Fibroblast of skin of right biceps (primary cell): ENCODE measurements at places on chromosomes 12 and 14.
A peak's percentile ranks its signal among the peaks of the same experiment; 100 is the strongest.

- DNase-seq, result peak; percentile 35
These were observed 38.7 kb downstream of the SH2B3 start for GRCh38 chr12:111444314-111444924.

DNA sequence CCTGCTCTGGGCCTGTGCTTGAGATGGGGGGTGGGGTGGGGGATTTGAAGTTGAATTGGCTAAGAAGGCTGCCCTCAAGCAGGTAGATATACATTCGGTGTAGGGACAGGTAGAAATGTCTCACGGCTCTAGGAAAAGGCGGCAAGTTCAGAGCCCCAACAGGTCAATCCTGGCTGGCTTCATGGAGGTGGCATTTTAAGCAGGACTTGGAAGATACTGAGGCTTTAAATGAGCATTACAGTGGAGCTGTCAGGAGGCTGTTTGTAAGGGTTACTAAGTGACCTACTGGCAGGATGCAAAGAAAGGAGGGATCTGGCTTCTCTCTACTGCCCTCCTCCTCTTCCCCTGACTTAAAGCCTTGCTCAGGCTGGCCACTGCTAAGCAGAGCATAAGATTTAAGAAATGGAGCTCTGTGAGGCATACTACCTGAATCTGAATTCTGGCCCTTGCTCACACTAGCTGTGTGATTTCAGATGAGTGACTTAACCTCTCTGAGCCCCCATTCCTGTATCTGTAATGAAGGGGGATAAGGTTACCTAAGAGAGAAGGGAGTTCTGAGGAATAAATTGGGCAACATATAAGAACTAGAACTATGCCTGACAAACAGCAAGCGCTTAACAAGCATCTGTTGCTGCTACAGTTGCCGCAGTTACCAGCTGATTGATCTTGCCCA lies 61.6 kb downstream of the SLC24A4 start:
- DNase-seq, result no peak

GRCh38 chr12:6950401-6950801 lies 755 bp upstream of the PTPN6 start:
- no peak for DNase-seq

DNA sequence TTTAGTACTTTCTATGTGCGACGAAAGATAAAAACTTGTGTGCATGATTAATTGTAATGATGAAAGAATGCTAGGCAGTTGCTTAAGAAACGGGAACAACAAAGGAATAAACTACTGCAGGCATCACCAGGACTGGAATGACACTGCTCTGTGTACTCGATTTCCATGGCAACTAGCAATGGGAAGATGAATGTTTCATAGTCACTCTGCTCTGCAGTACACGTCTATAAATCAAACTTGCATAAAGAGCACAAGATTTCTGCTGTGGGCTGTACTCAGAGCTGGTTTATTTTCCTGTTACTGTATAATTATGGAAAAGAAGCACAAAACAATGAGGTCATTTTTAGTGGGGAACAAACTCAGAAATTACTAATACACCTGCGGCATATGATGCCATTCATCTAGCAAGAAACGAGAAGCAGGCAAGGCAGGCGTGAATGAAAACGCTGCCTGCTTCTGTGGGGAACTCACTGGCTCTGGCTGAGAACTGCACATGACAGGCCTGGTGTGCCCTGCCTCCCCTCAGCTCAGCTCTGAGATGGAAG lies 41.8 kb downstream of the EFCAB11 start:
- DNase-seq, result peak; percentile 99

GRCh38 chr12:13210236-13211190 lies 14.0 kb downstream of the EMP1 start:
- no peak for DNase-seq

- DNase-seq, result no peak
These were observed 24.6 kb downstream of the RPS6KA5 start for GRCh38 chr14:91035855-91036254.

GRCh38 chr12:117344716-117345115 lies 16.7 kb downstream of the NOS1 start:
- no peak for DNase-seq

DNA sequence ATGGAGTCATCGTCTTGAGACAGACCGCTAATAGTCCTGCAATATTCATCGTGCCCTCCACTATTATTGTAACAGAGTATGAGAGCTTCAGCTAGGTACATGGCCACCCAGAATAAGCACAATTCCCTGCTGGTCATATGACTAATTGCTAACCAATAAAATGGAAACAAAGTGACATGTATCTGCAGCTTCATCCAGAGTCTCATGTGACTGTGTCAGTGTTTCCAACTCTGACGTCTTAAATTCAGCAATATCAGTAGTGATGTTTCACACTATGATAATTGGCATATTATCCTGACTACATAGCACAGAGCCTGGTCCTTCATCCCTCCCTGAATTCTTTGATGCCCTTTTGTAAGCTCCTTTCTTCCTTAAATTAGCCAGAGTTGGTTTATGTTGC lies 167.4 kb downstream of the RPS29 start:
- no peak for DNase-seq

- peak; percentile 17 for DNase-seq
These were observed 5.9 kb upstream of the ORAI1 start for GRCh38 chr12:121620333-121620891.

GRCh38 chr12:88985631-88986030 lies 366.7 kb downstream of the DUSP6 start:
- peak; percentile 35 for DNase-seq

- no peak for DNase-seq
These were observed 751.1 kb downstream of the TMEM121 start for GRCh38 chr14:106277503-106277902.

- no peak for DNase-seq
These were observed 137.2 kb downstream of the ARMH4 start for GRCh38 chr14:58014778-58015177.

- DNase-seq, result peak; percentile 5
These were observed 15.7 kb downstream of the CLEC4C start for GRCh38 chr12:7731486-7731885.

- DNase-seq, result peak; percentile 12
These were observed 190.8 kb downstream of the ADAMTS20 start for GRCh38 chr12:43361031-43361710.

DNA sequence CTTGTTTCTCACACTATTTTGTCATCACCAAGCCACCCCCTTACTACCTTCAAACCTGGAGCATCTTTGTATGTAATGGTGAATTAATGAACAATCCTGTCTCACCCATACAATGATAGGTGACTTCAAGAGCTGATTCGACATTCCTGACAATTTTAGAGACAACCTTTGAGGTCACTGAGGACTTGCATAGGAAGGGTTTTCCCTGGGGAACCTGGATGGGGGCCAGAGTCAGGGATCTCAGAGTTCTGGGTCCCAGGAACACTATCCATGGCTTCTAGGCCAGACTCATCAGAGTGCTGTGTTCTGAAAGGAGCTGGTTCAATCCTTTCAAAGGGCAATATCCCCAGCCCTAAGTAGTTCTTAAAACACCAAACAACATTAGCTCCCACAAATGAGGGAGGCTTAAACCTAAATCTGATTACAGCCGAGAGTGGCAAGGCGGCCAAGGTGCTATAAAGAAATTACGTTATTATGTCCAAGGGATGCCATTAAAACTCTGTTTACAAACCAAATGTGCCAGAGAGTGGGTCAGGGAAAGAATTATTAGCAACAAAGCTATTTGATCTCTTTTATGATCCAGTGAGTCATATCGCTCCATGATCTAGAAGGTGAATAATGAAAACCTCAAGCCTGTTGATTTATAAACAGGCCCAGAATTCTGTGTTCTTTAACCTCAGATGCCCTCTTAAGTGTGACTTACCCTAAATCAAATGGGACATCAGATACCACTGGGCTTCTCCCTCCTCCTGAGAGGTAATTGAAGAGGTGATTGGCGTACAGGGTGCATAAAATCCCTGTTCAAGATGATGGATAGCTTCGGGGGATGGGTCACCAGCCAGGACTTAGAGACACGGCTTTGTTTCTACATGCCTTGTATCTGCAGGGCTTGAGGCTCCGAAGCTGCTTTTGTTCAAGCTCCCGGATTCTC lies 230.2 kb upstream of the TBX3 start:
- peak; percentile 63 for DNase-seq

DNA sequence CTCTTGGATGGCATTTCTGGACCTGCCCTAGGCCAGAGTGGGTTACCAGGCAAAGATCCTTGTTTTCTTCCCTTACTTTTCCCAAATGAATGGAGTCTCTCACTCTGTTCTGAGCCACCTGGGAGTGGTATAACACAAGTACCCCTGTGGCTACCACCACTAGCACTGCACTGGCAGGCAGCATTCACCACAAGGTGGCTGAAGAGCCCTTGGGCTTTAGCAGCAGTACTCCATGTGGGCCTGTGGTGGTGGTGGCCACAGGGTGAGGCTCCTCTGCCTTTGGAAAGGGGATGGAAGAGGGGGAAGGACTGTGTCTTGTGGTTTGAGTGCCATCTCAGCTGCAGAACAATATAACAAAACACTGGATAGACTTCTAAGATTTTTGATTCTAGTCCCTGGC lies 38.1 kb upstream of the LMNTD1 start:
- DNase-seq, result no peak

GRCh38 chr12:9064201-9064814 lies 51.4 kb downstream of the A2M start:
- peak; percentile 47 for DNase-seq

- DNase-seq, result peak; percentile 66
These were observed 37.3 kb upstream of the TRHDE start for GRCh38 chr12:72234886-72235285.

- DNase-seq, result no peak
These were observed 147.6 kb downstream of the CRADD start for GRCh38 chr12:93824514-93825500.

- no peak for DNase-seq
These were observed 68.4 kb upstream of the ASPG start for GRCh38 chr14:104016873-104017650.

GRCh38 chr14:54512393-54512792 lies 2.7 kb downstream of the CGRRF1 start:
- no peak for DNase-seq

DNA sequence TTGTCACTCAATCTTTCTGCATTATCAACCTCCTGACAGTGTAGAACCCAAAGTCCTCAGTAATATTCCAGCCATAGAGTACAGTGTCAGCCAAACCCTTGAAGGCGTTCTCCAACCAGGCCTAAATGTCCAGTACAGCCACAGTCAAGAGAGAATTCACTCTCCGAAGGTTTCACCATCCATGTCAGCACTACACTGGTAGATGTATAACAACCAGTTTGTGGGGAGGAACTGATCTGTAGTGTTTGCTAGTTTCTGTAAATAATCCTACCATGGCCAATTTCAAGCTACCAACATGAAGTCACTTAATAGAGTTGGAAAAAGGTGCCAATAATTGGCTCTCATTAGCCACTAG lies 456 bp upstream of the MDP1 start:
- DNase-seq, result no peak

DNA sequence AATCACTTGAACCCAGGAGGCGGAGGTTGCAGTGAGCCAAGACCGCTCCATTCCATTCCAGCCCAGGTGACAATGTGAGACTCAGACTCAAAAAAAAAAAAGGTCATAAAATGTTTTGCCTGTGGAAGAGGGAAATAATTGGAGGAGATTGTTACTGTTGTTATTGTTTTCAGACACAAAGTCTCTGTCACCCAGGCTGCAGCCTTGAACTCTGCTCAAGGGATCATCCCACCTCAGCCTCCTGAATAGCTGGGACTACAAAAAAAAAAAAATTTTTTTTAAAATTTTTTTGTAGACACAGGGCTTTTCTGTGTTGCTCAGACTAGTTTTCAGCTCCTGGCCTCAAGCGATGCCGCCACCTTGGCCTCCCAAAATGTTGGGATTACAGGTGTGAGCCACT lies 33.9 kb downstream of the ARID2 start:
- DNase-seq, result no peak

DNA sequence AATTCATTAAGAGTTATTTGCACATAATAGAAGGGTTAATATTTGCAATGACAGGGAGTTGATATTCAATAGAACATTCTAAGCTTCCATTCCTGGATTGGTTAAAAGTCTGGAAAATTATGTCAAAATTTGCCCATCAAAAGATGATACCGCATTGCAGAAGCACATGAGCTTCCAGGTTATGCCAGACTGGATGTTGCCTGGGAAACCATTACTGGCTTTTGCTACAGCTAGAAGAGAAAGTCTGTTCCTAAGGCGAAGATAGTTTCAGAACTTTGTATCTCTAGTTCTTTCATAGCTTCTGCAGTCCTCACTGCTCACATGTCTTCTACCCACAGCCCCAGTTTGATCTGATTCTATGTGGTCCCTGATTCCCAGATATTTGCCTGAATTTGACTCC lies 122.4 kb upstream of the AMIGO2 start:
- DNase-seq, result no peak

DNA sequence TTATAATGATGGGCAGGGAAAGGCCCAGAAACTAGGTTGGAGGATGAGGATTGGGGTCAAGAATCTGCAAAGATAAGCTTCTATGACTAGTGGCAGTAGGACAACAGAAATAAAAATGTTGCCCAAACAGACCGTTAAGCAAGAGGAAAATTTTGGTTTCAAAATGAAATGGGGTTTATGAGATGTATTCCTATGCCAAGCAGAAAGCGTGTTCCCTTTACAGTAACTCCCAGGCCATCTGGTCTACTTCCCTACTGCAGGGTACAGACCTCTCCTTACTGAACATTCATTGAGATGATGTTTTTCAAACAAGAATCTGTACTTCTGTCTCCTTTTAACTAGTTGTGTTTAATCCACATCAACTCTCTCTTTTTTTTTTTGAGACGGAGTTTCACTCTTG lies 20.4 kb upstream of the TMEM229B start:
- no peak for DNase-seq

DNA sequence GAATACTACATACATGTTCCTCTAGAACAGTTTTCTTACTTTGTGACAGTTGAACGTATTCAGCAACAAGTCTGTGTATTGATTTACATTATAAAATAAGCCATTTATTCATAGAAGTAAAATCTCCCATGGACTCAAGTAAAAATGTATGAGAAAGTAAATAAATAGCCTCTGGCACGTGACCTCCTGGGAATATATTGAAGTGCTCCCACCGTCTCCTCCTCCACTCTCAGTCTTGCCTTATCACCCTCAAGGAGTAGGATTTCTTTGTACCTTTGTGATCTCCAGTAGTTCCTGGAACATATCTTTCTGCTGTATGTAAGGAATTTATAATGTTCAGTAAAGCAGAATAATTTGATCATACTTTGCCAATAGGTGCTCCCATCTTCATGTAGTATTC lies 90.9 kb downstream of the DIP2B start:
- no peak for DNase-seq

GRCh38 chr12:83349907-83350611 lies 663.4 kb downstream of the TMTC2 start:
- no peak for DNase-seq

- no peak for DNase-seq
These were observed 52.1 kb downstream of the DRAM1 start for GRCh38 chr12:101929365-101930041.

GRCh38 chr12:87092421-87092820 lies 836.2 kb upstream of the MGAT4C start:
- no peak for DNase-seq

- no peak for DNase-seq
These were observed 3.3 kb upstream of the CCND2 start for GRCh38 chr12:4270016-4270830.

DNA sequence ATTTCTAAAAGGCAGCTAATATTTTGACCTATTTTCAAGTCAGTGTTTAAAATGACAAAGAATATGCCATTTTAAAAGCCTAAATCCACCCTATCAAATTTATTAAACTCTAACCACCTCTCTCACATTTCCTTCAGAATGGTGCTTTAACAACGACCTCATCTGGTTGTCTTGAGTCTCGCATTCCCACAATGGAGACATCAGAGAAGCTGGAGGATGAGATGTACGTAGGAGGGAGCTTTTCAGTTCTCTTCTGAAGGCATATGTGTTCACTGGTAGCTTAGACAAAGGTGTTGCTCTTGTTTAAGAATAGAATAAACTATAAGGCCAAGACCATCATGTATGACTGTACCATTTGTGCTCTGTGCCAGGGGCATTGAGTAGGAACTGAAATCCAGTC lies 82.9 kb downstream of the BCL2L14 start:
- DNase-seq, result no peak
